A549 treated with AZD2906 at 1 μM for 4 hours (cell line): ENCODE measurements at places on chromosomes 5 and 9. TPM values are rescaled to one million over a fixed set of nuclear protein-coding genes. Genes with fewer than 3 reads are reported as not detected.

Gene MRPL22
- total RNA-seq: 41.3 to 58.6 TPM (median 57.3 TPM) in 5 replicates

Gene EIF4E1B
- not detected in 5 replicates for total RNA-seq

Gene FAM170A
- not detected in 5 replicates for total RNA-seq

Gene SLC25A2
- total RNA-seq: not detected in 5 replicates

Gene DAB2IP
- total RNA-seq: 9.8 to 14.0 TPM (median 11.2 TPM) in 5 replicates

Gene LYSMD3
- total RNA-seq: 8.9 to 11.7 TPM (median 11.1 TPM) in 5 replicates

Gene PCDHGB1
- total RNA-seq: 1.4 to 1.9 TPM (median 1.7 TPM) in 5 replicates

Gene SLC28A3
- 0.01 to 0.02 TPM in 2 of 5 replicates, not detected in the others for total RNA-seq

Gene FOXD4L6
- total RNA-seq: 0.06 to 0.09 TPM in 2 of 5 replicates, not detected in the others

Gene NUTM2G
- not detected in 5 replicates for total RNA-seq

Gene SLC35D2
- total RNA-seq: 16.0 to 22.3 TPM (median 21.0 TPM) in 5 replicates

Gene FOXI1
- not detected in 5 replicates for total RNA-seq

Gene FKBP15
- total RNA-seq: 15.9 to 17.3 TPM (median 16.3 TPM) in 5 replicates

Gene OR1J2
- total RNA-seq: 0.10 TPM in 1 of 5 replicates, not detected in the others

Gene SLC34A3
- 0.03 to 0.15 TPM (median 0.10 TPM) in 4 of 5 replicates, not detected in the other for total RNA-seq

Gene GADD45G
- 0.11 to 0.76 TPM (median 0.39 TPM) in 5 replicates for total RNA-seq

Gene SPINK4
- total RNA-seq: not detected in 5 replicates

Gene TAS2R1
- total RNA-seq: not detected in 5 replicates

Gene CATSPER3
- 0.15 to 0.49 TPM (median 0.39 TPM) in 5 replicates for total RNA-seq

Gene UBE2QL1
- total RNA-seq: 3.7 to 4.6 TPM (median 4.4 TPM) in 5 replicates

Gene CDKN2B
- not detected in 5 replicates for total RNA-seq

Gene ZNF300
- 1.9 to 2.8 TPM (median 2.4 TPM) in 5 replicates for total RNA-seq
